Kidney glomerular epithelial cell (primary cell): ENCODE measurements at places on chromosomes 3 and 15.

DNA sequence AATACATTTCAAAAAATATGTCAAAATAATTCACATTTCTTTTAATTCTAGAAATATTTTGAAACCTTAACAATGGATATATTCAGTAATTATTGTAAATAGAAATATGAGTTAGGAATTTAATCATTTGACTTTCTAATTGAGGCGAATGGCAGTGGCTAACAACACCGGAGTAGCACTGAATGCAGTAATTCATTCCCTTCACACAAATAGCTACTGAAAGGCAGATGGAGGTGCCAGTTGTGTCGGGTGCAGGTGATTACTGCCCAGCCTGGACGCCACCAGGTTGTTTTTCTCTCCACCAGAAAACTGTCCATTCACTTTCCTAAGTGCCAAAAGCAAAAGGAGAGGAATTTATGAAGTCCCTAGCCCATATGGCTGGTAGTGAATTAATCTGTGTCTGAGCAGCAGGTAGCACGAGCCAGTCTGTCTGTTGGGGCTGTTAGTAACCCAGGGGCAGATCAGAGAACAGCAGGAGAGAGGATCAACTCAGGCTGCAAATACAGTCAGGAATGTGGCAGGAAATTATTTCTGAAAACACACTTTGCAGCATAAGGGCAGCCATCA is 79.3 kb upstream of the GMNC start:
- DNase-seq, result no peak

- no peak for DNase-seq
Measured at GRCh38 chr3:155853214-155854140, 750 bp downstream of the SLC33A1 start.

DNA sequence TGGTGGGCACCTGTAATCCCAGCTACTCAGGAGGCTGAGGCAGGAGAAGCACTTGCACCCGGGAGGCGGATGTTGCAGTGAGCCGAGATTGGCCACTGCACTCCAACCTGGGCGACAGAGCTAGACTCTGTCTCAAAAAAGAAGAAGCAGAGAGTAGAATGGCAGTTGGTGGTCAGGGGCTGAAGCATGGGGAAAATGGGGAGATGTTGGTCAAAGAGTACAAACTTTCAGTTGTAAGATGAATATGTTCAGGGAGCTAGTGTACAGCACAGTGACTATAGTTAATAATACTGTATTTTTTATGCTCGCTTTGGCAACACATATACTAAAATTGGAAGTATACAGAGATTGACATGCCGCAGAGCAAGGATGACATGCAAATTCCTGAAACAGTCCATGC is 41.5 kb downstream of the PCNP start:
- no peak for DNase-seq

DNA sequence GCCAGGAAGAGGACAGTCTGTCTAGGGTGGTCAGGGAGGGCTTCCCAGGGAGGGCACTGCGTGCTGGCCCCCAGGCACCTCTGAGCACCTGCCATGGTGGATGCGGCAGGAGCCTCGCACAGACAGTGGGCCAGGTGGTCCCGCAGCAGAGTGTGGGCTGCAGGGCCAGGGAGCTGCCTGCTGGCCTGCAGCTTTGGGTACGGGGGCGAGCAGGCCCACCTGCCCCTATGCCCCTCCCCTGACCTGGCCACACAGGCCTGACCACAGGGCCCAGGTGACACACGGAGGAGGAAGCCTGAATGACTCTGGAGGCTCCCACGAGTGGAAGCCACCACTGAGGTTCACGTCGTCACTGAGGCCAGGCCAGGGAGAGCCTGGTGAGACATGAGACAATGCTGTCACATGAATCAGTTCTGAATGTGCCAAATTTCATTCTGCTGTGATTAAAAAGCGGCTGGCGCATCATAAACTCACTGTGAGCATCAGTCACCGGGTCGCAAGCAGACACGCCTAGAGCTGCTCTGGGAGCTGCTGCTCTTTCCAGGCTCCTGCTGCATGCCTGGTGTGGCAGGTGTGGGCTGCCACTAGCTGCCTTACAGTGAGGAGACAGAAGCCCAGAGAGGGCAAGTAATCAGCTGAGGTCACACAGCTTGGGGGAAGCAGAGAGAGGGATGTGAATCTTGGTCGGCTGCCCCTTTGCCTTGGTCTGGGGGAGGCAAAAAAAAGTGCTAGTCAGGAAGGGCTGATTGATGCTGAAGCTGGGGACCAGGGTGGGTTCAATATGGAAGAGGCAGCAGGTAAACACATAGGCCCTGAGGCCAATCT is 39.5 kb upstream of the IQSEC1 start:
- DNase-seq, result no peak

DNA sequence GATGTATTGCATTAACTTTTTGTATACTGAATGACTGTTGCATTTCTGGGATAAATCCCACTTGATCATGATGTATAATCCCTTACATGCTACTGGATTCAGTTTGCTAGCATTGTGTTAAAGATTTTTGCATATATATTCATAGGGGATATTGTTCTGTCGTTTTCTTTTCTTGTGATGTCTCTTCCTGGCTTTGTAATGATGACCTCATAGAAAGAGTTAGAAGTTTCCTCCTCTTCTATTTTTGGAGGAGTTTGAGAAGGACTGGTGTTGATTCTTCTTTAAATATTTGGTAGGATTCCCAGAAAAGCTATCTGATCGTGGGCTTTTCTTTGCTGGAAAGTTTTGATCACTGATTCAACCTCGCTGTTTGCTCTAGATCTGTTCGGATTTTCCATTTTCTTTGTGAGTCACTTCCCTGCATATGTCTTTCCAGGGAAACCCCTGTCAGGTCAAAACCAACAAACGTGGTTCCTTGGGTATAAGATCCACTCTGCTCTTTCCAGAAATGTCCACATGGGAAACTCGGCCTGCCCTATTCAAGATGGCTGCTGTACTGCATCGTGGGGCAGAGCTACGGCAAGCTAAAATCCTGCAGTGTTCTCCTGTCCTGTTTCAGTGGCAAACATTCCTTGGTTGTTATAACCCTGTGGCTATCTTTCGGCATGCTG is 120.4 kb downstream of the GABRG3 start:
- no peak for DNase-seq

- DNase-seq, result peak; percentile 17
Measured at GRCh38 chr3:98013411-98014267, 21.5 kb downstream of the GABRR3 start.

DNA sequence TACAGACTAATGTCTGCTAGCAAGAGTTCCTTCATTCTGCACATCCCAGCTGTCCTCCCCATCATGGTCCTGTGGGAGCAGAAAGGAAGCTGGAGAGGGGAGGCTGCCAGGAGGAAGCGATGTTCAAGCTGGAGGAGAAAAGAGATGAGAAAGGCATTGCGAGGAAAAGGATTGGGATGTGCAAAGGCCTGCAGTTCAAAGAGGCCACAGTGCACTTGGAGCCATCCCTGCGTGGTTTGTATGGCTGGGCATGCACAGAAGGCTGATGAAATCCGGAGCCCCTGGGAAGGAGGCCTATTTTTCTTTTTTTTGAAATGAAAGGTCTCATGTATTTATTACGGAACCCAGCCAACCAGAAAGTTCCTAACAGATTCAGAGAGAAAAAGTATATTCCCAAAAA is 22.8 kb downstream of the AMOTL2 start:
- no peak for DNase-seq

- DNase-seq, result no peak
Measured at GRCh38 chr3:82736696-82737277, 975.3 kb upstream of the GBE1 start.

DNA sequence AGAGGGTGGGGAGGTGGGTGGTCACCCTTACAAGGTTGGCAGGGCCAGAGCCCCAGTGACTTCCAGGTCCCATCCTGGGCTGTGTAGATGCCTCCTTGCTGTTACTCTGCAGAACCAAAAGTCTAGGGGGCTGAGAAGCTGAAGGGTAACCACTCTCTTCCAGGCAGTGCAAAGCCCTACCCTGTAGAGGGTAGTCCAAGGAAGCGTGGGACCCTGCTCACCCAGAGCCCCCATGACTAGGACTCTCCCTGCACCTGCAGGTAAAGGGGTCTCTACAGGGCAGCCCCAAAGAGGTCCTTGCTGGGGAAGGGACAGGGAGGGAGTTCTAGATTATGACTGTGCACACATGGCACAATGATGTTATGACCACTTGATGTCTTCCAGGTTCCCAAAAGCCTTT is 14.2 kb downstream of the GHRL start:
- DNase-seq, result no peak

DNA sequence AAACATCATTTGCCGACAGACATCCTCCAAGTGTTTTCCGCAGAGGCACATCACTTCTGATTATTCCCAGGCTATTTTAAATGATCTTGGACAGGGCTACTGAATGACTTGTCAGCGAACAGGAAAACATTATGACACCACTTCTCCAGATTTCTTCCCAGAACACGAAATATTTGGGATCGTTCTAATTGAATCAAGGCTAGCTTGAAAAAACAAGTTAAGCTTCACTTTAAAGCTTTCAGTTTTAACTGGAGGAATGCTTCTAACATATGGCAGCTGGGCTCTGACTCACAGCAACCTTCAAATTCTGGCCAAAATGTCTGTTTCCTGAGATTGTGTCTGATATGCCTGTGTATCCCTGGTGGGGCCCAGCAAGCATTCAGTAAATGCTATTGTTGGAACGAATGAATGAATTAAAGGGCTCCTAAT is 127.0 kb upstream of the ICE2 start:
- DNase-seq, result no peak

DNA sequence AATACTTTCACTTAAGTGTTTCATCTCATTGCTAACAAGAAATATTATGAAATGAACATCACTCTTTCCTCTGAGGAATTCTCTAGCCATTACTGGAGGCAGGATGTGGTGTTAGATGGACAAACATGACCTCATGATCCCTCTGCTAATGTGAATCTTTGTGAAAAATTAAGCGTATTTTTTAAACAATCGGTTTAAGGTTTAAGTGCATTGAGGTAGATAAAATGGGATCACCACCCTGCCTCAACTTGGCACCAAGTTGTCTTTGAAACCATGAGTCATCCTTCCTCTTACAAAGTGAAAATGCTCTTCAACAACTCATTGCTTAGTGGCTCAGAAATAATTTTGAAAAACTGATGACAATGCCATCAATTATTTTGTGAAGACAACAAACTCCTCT is 76.0 kb upstream of the DCBLD2 start:
- peak; percentile 97 for DNase-seq

GRCh38 chr3:57659806-57660439 is 33.0 kb downstream of the DENND6A start:
- no peak for DNase-seq

- peak; percentile 27 for DNase-seq
Measured at GRCh38 chr3:47385007-47385406, 4.2 kb downstream of the PTPN23 start.

DNA sequence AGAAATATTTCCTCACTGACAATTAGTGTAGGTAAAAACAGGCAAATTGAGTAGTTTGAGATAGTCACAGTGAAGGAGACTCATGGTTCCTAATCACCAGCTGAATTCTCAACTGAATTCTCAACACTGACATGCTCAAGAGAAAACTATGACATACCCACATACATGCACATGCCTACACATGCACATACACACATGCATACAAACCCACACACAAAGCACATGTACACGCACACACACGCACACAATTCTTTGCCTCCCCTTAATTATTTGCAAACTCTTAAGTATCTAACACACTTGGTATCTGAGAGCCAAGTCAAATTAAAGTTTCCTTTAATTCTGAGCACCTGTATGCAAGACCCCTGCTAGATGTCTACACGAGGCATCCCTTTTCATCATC is 111.8 kb downstream of the GABRB3 start:
- DNase-seq, result no peak

DNA sequence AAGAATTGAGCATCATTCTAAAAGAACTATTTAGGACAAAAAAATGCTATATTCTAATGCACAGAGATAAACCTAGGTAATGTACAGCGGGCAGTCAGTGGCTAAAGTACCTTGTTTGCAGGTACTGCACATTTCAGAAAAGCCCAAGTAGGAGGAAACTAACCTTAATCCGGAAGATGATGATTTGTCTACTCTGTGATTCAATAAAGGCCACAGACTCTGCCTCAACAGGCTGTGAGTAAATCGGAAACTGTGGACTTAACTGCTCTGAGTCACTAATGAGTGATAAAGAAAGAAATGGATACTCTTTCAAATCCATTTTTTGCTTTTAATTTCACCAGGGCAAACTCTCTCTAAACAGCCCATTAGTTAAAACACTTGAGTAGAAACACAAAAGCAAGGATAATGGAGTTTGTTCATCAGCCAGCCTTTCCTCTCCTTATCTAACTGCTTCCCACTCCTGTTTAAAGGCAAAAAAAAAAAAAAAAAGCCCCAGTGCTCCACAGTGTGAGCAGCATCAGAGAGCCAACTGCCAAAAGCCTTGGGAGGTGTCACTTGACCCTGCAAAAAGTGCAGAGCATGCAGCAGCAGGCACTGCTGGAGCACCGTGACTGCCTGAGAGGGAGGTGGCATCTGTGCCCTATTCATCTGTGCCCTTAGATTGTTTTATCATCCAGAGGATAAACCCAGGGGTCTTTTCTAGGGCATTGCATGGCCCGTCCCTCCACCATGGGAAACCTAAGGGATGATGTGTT is 187.7 kb downstream of the SATB1 start:
- peak; percentile 16 for DNase-seq

DNA sequence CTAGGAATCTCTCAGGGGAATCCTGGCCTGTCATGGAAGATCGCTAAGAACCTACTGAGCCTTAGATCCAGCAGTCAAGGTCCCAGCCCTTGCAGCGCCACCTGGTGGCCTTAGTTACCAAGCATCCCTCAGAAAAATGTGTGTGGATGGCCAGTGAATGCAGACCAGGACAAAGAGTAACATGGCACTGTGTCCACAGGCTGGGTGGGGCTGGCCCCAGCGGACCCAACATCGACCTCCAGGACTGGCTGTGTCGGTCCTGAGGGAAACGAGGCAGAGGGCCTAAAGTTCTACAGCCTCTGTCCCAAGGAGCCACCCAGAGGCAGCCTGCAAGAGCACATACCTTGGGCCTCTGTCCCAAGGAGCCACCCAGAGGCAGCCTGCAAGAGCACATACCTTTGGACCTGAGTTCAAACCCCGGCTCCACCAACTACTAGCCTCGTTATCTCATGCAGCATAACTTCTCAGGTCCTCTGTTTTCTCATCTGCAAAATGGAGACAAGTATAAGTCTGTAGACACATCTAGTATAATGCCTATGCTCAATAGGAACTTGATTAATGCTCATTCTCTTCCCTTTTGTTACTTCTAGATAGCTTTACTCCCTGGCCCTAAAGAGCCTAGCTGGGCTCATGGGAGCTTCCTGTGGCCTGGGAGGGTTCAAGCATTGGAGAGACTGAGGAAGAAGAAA is 57.5 kb upstream of the HERC1 start:
- peak; percentile 69 for DNase-seq

DNA sequence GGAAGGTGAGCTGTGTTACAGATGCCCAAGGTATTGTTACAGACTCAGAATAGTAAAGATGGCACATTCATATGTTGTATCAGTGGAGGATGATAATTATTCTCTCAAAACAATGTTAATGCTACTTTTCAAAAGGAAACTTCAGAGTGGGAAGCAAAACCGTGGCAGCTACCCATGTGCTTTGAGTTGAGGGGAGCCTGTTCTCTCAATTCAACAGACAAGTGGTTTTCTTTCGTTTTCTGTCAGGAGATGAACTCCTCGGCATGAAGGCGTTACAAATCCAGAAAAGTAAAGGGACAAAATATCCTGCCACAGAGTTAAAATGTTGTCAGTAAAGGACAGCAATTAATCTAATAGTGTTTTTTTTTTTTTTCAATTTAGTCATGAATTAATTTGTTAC is 629.4 kb upstream of the GBE1 start:
- DNase-seq, result no peak
